G401 (cell line): ENCODE measurements at places on chromosomes 3 and 15. TPM values are rescaled to one million over a fixed set of nuclear protein-coding genes. Genes with fewer than 3 reads are reported as not detected.

DNA sequence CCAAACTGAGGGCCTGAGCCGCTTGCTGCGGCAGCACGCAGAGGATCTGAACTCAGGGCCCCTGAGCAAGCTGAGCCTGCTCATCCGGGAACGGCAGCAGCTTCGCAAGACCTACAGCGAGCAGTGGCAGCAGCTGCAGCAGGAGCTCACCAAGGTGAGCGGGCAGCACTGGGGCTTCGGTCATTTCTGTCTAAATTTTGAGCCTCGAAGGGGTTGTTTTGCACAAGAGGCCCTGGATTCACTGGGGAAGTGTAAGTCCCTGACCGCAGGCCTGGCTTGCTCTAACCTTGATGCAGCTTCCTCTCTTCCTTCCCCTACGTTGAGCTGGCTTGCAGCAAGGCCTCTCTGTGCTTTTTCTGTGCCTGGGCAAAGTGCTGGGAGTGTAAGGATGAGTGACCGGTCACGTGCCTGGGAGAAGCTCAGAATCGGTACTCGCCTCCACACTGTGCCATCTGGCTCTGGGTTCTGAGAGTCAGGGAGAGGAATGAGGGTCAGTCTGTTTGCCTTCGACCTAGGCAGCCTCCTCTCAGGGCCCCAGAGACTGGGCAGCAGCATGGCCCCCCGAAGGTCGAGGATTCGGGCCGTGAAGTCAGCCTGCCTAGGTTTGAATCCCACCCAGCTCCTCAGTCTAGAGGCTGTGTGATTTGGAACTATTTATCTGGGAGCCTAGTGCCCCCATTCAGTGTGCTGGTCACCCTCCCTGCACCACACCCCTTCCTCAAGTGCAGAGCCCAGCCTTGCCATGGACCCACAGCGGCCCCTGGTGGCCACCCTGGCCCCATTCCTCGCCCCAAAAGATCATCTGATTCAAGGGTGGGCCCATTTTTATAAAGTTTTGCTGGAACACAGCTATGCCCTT lies 1.4 kb downstream of the FES start:
- peak; percentile 72 for DNase-seq

DNA sequence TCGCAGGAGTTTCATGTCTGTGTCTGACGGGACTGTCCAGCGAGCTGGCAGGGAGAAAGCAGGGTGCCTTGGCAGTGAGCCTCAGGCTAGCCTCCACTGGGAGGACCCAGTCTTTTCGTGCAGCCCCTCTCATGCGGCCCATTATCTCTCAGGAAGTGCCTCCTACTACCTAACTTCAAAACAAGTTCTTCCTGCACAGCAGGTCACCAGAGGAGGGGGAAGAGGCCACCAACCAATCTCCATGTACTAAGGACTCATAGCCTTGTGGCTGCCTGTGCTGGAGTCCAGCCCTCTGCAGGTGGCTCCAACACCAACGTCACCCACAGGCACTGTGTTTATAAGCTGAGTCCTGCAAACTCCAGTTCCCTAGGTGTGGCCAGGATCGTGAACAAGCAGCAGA lies 4.8 kb downstream of the VIPR1 start:
- DNase-seq, result peak; percentile 72

GRCh38 chr3:176757429-176757828 lies 439.9 kb downstream of the TBL1XR1 start:
- DNase-seq, result no peak

GRCh38 chr3:59264366-59264765 lies 214.5 kb upstream of the CFAP20DC start:
- no peak for DNase-seq

DNA sequence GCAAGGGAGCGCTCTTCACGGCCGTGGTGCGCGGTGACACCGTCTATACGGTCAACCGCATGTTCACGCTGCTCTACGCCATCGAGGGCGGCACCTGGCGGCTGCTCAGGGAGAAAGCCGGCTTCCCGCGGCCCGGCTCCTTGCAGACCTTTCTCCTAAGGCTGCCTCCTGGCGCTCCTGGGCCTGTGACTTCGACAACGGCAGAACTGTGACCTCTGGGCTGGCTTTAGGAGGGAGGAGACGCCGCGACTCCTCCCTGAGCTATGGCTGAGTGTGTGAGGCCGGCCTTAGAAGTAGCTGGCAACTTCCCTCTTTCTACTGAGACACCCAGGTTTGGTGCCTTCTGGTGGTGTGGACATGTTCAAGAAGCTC lies 1.4 kb downstream of the KBTBD13 start:
- no peak for DNase-seq

GRCh38 chr15:92915766-92916435 lies 15.8 kb downstream of the CHD2 start:
- no peak for DNase-seq

GRCh38 chr15:70768257-70768883 lies 5.0 kb upstream of the UACA start:
- DNase-seq, result no peak

DNA sequence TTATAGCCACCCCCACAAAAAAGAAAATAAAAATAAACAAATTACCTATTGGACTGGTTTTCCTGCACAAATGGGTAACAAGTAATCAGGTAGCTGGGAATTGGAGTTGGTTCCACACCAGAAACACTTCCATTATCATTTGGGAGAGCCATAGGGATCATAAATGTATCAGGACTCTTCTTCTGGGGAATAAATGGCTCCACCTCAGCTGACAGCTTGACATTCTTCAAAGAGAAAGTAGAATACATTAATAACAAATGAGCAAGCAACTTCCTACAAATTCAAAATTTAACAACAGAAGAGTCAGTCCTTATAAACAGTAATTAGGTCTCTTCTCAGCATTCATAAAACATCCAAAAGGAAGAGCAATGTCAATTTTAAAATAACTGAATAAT lies 8.7 kb downstream of the SECISBP2L start:
- DNase-seq, result no peak

DNA sequence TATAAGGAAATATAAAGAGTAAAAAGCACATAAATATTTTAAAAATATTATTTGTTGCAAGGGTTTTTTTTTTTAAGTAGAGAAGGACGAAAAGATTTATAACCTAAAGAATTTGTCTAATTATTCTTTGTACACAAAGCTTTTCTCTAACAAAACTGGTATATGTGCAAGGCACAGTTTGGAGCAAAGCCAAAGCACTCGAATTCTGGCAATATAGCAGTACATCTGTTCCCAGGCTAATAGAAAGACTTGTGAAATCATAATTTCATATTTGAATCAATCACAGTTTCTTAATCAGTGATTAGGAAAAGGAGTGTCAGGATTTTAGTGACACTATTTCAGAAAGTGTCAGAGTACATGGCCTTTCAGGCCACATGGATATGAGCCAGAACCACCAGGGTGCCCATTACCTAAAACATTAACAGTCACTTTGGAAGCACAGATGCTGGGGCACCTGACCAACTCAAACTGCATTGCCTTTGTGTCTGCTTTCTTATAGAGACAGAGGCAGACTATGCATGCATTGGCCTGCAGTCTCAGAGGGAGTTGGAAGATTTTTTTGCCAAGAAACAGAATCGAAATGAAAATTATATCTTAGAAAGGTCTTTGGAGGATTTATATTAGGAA lies 651.8 kb upstream of the SGO1 start:
- peak; percentile 70 for DNase-seq

DNA sequence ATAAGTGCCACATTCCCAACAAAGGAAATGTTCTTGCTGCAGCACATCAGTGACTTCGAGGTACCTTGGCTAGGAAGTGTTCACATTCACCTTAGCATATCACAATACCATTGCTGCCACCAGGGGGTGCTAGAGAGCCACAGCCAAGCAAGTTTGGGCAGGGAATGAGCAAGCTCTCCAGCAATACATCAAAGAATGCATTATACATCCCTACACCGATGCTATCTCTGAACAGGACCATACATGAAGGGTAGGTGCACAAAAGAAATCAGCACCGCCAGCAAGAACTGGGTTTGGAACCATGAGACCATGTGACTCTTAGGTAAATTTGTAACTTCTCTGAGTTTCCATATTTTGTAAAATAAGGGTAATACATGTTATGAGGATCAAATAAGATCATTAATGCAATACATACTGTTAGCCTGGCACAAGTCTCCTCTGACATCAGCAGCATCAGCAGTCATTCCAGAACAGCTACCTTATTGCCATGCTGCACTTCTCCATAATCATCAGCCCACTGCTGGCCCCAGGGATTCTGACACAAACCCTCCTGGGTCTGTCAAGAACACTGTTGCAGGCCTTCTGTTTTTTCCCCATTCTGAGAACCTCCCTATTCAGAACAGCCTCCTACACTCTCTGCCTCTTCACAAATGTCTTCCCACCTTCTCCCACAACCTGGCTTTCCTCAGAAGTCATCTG lies 37.5 kb downstream of the RYK start:
- DNase-seq, result peak; percentile 86

- DNase-seq, result no peak
Observed at GRCh38 chr3:164832216-164832615, 246.1 kb downstream of the SI start.

DNA sequence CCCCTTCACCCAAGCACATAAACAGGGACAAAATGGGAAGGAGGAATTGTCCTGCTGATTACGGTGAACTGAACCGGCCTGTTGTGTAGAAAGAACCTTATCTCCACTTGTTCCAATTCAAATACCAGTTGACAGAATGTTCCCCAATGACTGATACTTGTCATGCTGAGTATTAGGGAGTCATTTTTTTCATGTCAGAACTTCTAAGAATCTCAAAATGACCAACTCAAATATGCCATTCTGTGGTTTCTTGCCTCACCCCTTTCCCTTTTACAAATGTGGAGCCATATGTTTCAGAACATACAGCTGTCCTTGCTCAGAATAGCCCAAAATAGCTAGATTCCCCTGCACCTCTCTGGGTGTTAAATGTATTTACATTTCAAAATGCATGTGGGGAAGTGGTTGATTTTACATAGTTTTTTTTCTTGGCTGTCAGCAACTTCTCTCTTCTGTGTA lies 405.9 kb upstream of the TBL1XR1 start:
- DNase-seq, result no peak

DNA sequence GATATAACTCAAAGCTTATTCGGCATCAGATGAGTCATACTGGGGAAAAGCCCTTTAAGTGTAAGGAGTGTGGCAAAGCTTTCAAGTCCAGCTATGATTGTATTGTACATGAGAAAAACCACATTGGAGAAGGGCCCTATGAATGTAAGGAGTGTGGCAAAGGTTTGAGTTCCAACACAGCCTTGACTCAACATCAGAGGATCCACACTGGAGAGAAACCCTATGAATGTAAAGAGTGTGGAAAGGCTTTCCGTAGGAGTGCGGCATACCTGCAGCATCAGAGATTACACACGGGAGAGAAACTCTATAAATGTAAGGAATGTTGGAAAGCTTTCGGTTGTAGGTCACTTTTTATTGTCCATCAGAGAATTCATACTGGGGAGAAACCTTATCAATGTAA lies 7.5 kb downstream of the ZNF621 start:
- DNase-seq, result no peak

DNA sequence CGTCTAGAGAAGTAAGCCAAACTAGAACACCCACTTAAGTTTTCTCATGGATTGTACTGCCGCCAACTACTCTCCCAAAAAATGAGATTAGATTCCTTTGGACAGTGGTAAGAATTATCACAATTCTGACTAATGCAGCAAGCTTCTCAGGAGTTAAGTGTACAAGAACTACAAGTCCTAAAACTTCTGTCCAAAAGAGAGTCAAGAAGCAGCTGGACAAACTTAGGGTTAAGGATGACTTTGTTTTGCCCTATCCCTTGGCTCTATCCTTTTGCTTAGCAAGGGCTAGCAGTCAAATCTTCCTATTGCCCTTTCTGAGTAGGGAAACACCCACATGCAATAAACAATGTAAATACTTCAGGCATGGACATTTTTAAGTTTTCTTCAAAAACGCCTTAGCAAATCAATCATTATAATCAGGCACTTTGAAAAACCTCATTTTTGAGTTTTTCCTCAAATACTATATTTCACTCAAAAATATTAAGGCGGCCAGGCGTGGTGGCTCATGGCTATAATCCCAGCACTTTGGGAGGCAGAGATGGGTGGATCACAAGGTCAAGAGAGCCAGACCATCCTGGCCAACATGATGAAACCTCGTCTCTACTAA lies 19.5 kb downstream of the RAF1 start:
- no peak for DNase-seq

Gene ATP13A5
- total RNA-seq, result not detected in 2 replicates

Gene TFRC
- 89.1 and 129 TPM in 2 replicates for total RNA-seq

Gene BCHE
- total RNA-seq, result not detected in 2 replicates

Gene MITF
- total RNA-seq, result 81.7 and 116 TPM in 2 replicates
